ENCODE measurements at places on chromosomes 4 and X.

DNA sequence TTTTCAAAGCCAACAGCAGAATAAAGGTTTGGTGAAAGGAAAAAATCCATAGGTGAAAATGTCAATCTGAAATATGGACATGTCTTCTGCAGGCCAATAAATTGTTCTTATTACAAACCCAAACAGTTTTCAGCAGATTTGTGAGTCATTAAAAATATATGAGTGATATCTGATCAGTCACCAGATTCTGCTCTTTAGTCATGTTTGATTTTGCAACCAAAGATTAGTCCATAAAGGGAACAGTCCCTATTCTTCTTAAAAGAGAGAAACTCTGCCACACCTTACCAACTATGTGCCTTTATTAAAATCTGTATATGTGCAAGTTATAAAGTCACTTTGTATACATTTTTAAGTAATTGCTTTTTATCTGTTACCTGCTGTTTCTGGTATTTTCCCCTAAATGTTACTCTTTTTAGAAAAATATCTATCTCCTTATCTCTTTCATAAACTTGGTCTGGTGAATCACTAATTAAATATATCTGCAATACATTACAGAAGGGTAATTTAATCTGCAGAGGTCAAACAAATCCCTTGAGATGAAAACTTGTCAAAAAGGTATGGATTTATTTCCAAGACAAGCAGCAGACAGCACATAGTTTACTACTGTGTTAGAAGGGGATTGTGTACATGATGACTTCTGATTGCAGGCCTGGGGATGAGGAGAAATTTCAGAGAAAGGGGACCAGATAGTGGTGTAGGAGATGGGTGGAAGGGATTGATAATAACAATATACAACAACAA is 322.9 kb upstream of the NWD2 start:
- DNase-seq: no peak

GRCh38 chr4:127505203-127505602 is 127.6 kb upstream of the INTU start:
- DNase-seq: no peak

GRCh38 chrX:20026278-20026677 is 35.4 kb upstream of the BCLAF3 start:
- no peak for DNase-seq

DNA sequence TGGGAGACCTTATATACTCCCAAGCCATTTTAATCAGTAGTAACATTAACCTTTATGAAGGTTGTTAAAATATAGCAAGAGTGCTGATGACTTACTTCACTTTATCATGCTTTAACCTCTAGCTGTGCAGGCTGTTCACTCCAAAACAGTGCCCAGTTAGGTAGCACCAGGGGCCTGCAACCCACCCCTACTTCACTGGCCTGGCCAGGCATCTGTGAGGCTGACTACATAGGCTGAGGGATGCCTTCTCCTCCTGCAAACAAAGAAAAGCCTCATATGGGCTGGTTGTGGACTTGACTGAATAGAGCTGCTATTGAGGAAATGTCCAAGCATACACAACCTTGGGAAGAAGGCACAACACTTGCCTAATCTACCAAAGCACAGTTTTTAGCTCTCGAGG is 172.8 kb downstream of the SHROOM3 start:
- no peak for DNase-seq

GRCh38 chrX:5726224-5726623 is 502.4 kb downstream of the NLGN4X start:
- no peak for DNase-seq

GRCh38 chrX:24647257-24648058 is at the start of gene PCYT1B:
Gene PCYT1B (minus strand): TSS chrX:24647347. CDS start chrX:24647105, 242 bp downstream.
- peak; percentile 78 for DNase-seq

DNA sequence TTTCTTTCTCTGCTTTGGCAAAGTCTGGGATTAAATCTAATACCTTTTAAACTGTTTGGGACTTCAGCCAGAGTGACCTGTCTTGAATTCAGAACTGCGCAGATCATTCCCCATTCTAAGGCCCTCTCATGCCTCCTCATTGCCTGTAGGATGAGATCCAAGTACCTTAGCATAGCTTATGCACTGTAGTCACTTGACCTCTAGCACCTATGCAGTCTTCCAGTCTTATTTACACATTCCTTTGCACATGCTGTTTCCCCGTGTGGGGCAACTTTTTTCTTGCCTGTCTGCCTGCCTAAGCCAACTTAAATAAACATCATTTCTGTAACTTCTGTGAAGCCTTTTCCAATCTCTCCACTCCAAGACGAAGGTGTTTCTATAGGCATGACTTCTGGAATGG is 68.4 kb downstream of the AR start:
- DNase-seq: no peak

DNA sequence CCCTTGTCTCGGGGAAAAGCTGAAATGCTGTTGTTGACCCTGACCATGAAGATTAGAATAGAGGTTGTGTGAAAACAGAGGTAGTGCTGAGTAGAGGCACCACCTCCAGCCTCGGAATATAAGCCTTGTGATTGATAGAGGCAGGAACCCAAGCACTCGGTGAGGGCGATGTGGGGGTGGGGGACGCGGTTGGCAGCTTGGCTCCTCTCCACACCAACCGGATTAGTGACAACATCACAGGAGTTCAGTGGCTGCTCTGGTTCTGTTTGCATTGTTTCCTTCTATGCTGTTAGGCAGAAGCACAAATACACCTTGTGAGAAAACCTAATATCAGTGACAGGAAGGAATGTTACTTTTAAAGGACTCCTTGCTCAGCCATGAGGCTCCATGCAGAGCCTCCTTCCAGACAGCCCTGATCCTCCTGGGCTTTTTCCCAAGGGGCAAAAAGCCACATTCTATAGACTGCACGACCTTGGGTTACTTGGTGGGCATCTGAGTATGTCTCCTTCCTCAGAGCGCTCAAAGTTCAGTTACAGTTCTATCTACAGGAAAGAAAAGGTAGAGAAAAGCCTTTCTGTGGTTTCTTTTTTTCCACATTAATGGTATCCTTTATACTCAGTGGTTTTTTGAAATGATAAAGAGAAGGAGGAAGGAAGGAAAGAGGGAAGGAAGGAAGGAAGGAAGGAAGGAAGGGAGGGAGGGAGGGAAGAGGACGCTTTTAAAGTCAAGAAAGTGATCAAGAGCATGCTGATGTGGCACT is 150.4 kb upstream of the NOCT start:
- no peak for DNase-seq
